Uterus (tissue), 4 donors: ENCODE measurements at places on chromosomes 1 and 21.
A peak's percentile ranks its signal among the peaks of the same experiment; 100 is the strongest.

DNA sequence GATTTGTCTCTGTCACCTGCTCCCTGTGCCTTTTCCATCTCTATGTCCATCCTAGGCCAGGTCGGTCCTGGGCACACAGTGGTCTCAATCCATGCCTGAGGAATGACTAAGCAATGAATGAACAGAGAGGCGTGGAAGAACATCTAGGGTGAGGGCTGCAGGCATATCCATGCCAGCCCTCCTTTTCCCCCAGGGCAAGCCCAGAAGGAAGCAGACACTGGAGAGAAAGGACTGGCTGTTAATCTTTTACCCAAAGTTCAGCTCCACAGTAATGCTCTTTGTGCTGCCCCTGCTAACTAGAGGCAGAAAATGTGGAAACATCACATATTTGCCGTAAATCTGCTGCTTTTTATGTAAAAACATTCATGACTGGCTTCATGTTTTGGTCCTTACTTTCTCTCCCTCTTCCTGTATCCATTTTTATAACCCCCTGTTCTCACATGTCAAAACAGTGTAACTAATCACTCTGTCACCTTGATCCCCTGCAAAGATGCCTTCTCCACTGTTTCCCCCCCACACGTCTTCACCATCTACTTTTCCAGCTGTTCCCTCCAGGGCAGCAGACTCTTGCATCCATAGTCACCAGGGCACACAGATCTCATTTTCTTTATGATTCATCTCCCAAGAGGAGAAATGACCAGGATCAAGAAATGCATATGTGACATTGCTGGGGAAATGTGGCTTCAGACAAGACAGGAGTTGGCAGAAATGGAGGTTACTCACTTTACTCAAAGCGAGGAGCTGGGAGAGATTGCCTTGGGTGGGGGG is 166.4 kb upstream of the PROX1 start:
- no peak for DNase-seq

DNA sequence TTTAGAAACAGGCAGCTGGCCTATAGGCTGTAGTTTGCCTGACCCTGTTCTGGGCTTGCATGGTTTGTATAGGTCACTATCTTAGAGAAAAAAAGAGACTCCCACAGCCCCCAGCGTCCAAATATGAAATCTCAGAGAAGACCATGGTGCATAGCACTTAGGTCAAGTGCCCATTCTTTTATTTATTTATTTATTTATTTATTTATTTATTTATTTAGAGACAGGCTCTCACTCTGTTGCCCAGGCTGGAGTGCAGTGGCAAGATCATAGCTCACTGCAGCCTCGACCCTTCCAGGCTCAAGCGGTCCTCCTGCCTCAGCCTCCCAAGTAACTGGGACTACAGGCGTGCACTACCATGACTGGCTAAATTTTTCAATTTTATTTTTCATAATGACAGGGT is 50.8 kb upstream of the ARTN start:
- no peak for DNase-seq

DNA sequence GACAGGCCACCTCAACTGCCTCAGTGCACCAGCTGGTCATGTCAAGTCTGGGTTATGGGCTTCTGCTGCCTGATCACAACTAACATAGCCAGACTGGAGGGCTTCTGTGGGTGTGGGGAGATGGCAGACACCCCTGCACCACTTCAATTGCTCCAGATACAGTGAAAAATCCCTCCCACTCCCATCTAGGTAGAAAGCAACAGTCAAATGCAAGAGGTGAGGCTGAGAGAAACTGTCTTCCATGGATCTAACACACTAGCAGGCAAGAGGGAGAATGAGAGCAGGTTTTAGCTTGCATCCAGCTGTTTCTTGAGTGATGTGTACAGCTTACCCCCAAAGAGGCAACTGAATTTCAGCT is 10.8 kb downstream of the KCNA2 start:
- DNase-seq: no peak

DNA sequence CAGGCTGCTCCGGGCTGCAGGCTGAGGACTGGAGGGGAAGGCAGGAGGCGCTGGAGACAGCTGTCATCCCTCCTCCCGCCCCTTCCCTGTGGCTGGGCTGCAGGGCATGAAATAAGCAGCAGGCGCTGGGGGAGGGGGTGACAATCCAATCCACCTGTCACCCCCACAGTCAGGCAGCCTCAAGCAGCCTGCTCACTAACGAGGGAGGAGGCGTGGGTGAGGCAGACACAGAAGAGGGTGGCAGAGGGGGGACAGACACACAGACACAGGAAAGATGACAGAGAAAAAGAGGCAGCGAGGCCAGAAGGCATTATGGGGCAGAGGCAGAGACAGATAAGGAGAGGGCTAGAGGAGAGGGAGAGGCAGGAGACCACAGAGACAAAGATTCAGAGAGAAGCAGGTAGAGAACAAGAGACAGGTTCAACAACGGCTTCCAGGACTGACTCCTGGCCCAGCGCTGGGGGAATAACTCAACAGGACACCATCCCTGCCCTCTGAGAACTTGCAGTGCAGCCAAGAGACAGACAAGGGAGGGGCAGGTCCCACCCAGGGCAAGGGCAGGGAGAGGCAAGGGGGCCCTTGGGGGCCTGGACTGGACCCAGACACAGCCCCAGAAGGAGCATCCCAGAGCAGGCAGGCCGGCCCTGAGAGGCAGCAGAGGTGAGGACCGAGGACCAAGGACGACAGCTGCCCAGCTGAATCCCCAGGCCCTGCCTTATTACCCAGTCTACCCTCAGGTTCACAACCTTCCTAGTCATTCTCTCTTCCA is 11.2 kb downstream of the MEF2D start:
- no peak for DNase-seq

GRCh38 chr1:36400825-36401601 is 3.3 kb upstream of the LSM10 start:
- DNase-seq: peak; percentile 58

GRCh38 chr1:23103001-23103889 is 65.4 kb downstream of the LUZP1 start:
- DNase-seq: no peak

GRCh38 chr1:59609245-59609644 is 205.5 kb upstream of the HOOK1 start:
- no peak for DNase-seq

- DNase-seq: no peak
Observed at GRCh38 chr1:53693339-53693738, 45.6 kb downstream of the GLIS1 start.

GRCh38 chr1:208129060-208129459 is 115.1 kb downstream of the PLXNA2 start:
- DNase-seq: no peak

DNA sequence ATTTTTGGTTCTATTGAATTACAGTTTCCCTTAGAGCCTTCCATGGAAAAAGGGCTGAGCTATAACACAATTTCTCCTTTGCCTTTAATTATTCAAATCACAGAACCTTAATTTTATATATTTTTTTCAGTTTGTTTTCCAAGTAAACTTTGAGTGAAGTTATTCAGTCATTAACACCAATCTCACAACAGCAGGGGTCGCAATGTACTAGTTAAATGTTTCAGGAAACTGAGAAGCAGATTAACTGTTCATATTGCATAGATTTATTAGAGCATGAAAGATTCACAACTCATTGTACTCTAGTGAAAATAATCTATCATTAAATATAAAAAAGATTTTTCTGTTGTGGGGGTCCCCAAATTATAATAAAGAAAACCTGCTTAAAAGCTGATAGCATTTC is 64.1 kb downstream of the KIFAP3 start:
- DNase-seq: peak; percentile 41

DNA sequence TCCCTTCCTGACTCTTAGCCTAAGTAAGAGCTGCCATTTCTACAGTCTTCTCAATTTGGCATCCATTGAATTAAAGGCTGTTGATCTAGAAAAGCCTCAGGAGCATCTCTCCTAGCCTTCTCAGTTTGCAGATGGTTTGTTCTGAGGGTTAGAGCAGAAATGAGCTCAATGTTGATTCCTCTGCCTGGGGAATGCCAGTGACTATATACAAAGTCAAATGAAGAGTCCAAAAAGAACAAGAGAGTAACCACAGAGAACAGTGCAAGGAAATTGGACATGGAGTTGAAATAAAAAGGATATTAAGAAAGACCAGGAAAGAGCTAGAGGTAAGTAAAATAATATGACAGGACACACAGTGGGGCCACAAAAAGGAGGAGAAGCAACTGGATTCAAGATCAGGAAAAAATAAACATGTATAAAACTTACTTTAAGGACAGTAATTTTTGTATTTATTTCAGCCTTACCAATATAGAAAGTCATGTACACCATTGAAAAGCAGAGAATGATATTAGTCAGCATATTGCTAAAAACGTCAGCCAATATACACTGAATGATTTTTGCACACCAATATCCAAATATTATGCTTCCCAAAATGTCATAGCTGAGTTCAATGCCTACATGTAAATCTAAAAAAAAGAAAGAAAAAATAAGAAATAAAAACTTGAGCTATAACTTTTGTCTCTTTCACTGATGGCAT is 21.3 kb downstream of the SLC9C2 start:
- no peak for DNase-seq

GRCh38 chr1:18542351-18542750 is 61.6 kb downstream of the KLHDC7A start:
- no peak for DNase-seq

DNA sequence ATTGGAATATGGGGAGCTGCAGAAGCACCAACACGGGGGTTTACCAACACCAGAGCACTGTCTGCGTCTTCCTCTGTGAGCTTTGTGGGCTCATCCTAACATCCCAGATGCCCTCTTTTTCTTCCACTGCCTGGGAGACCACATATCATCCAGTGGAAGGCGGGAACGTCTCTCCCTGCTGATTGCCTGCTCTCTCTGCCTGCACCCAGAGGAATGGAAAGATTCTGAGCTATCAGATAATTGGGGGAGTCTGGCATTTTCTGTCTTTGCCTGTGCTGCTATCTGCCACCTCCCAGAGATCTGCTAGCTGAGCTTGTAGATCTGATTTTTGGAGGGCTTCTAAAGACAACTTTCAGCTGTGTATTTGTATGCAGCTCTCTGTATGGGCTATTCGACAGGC is 166.2 kb upstream of the PLXNA2 start:
- no peak for DNase-seq

DNA sequence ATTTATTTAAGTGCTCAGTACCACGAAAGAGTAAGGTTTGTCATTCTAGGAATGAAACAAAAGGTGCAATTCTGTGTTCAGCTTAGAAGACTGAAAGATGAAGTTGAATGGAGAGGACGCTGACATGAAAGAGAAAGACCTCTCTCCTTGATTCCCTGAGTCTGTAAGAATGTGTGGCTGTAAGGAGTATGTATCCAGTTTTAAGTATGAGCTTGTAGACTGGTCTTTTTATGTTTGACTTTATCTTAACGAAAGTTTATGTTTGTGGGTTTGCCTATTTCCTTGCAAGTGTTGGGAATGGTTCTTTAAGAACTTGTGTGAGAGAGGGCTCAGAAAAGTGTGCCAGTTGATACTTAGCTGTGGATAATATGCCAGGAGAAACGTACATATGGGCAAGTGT is 1.4 kb downstream of the CHD1L start:
- DNase-seq: no peak

DNA sequence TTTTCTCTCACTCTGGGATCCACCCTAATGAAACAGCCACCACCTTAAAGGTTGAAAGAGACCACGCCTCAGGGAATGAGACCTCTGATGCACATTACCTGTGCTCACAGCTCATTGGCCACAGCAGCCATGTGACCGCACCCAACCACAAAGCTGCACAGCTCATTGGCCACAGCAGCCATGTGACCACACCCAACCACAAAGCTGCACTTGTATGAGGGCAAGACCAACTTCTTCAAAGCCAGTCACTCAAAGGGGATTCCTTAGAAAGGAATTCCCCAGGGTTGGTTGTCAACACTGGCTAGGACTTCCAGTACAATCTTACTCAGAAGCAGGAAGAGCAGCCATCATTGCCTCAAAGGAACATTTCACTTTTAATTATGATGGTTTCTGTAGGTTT is 43.6 kb upstream of the PDE9A start:
- DNase-seq: no peak

GRCh38 chr1:61070054-61070453 is 12.3 kb upstream of the NFIA start:
- no peak for DNase-seq

- no peak for DNase-seq
Observed at GRCh38 chr1:115217150-115218033, 120.7 kb downstream of the NGF start.

DNA sequence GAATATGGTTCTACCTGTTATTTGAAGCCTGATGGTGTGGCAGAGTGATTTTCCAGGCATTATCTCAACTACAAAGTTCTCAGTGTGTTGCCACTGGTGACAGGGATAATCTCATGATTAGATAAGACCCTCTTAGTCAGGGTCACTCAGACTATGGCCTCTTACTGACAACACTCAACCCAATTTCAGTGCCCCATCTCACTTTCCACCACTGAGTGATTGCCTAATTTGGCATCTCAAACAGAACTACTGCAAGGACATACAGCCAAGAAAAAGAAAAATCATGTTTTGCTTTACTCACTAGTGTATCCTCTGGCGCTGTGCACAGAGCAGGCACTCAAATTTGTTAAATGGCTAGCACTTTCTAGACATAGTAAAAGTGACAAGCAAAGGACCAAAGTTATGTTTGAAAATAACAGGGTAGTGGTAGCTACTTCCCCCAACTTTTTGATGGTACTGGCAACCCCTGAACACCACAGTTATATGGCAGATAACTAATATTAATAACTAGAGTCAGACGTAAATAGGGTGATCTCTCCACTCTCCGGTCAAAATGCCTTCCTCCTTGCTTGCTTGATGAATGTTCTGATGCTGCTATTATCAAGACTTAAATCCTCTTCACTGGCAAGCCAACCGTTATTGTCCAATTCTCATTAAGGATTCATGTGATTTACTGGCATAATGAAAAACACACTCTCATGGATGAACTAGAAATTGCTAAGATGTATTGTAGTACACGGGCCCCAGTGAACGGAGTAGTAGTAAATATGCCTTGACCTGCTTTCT is 37.1 kb upstream of the SLC30A10 start:
- DNase-seq: no peak

DNA sequence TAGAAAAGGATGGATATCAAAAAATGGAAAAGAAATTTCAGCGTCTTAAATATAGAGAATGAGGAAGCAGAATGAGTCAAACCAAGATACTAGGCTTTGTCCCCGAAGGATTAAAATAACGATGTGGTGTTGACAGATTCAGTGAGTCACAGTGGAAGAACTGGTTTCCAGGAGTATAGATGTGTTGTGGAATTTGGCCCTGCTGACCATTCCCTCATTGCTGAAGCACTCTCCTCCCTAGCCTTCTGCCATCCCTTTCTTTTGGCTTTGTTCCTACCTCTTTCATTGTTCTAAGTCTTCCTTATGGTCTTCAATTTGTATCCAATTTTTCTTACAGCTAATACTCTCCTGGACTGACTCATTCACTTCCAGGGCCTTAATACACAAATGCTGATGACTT is 23.1 kb upstream of the USP25 start:
- DNase-seq: no peak
